H54 (cell line): ENCODE measurements at places on chromosomes 2 and 18.

DNA sequence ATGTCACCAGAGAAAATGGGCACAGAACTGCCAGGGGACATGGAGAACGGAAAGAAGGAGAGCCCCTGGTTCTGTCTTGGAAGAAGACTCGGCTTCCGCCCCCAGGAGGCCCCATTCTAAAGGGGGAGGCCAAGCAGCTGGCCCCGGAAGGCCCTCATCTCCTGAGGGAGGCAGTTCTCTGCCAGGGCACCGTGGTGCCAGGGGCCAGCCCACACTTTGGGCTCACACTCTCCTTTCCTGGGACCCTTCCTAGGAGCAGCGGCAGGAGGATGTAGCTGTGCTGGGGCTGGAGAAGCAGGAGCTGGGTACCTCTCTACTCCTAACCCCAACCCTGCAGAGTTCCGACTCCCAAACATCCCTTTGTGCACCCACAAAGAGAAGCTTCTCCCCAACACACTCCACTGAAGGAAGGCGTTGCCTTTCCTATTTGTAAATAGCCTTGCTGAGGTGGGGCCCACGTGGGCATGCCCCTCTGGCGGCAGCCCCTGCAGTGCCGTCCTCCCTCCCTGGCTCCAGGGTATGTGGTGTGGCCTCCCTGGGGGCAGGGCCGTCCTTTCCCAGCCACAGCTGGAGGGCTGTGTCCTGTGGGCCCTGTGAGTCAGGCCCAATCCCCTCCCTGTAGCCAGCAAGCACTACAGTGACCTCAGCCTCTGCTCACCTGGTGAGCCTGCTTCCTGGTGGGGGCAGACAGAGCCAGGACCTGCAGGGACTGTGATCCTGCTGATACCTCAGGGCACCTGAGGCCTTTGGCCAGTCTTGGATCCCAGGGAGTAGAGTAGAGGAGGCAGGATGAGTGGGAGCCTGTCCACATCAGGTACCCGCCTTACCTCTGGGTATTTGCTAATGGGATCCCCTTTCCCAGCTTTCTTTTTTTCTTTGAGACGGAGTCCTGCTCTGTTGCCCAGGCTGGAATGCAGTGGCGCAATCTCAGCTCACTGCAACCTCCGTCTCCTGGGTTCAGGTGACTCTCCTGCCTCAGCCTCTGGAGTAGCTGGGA is 26.6 kb downstream of the ZFP36L2 start:
- peak; percentile 68 for DNase-seq

DNA sequence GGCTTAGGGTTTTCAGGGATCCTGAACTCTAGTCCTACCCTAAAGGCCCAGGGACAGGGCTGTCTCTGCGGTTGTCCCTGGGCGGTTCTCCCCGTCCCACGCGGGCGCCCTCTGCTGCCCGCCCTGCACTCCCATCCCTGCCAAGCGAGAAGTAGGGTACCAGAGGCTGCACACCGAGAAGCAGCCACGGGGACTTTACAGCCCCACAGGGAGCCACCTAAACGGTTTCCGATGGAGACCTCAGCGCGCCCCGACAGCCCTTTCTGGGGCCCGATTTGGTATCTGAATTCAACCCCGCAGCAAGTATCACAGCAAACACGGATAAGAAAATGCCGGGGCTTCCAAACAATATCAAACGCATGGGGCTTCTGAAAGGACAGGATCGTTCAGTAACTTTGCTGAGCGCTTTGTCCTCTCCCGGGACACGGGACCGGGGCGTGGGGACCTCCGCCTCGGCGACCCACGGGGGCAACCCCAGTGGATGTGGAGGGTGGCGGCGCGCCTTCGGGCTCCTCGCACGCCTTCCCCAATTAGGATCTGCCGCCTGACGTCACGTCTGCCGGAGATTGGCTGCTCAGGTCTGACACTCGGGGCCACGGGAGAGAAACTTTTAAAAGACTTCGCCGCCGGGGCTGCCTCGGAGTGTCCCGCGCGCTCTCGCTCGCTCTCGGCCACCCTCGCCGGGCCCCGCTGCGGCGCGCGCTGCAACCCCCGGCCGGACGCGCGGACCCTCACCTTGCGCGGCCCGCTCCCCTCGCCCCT is at the start of gene LTBP1:
TSS of gene LTBP1 (plus strand) at position 640 of the 762 bp plus-strand sequence. CDS start 372 bp downstream, outside the sequence.
- DNase-seq = peak; percentile 77

- no peak for DNase-seq
Measured at GRCh38 chr18:55582325-55582724, 5.7 kb downstream of the TCF4 start.

DNA sequence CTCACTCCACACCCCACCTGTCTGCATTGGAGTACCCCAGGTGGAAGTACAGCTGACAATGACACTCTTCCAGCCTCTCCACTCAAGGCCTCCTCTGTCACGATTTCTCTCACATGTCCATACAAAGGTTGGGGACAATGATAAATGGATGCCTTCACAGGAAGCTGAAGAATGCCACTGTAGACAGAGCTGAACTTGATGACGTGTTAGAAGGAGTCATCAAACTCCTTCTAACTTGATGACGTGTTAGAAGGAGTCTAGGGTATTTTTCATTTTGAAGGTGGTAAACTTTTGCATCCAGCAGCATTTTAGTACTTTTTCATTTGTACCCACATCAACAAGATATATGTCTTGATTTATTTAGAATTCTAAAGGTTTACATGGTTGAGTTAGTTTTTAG is 163.5 kb upstream of the DNMT3A start:
- no peak for DNase-seq
